ENCODE measurements at places on chromosomes 6 and 20. TPM values are rescaled to one million over a fixed set of nuclear protein-coding genes. Genes with fewer than 3 reads are reported as not detected.

Gene SPTLC3
- total RNA-seq = 1.5 TPM

Gene NHSL1
- total RNA-seq = 0.75 TPM

Gene SMPDL3A
- 1.1 TPM for total RNA-seq

DNA sequence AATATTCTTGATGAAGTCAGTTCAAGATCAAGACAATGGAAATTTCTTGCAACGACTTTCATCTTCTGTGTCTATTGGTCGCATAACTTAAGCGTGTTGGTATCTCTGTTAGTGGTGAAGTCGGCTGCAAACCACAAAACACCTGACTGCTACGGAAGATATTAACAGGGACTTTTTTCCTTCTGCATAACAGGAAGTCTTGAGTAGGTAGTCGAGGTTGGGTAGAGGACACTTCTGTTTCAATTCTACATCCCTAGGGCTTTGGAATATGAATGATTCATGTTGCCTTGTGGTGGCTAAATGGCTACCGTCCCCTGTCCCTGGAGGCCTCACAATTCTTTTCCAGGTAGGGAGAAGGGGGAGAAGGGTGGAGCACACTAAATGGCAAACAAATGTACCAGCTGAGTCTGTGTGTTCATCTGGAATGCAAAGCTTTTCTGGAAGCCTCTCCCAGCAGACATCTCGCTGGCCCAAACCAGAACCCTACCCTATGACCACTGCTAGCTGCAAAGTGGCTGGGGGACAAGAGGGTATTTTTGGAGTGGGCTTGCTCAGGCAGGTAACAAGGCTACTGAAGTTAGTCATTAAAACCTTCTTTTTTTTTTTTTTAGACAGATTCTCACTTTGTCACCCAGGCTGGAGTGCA is 34.6 kb upstream of the NKX2-2 start:
- DNase-seq = peak; percentile 86

Gene MRAP2
- not detected for total RNA-seq

Gene SDHAF4
- total RNA-seq = 5.4 TPM

Gene TREML2
- 1.0 TPM for total RNA-seq

GRCh38 chr6:158897236-158897635 is 78.1 kb upstream of the EZR start:
- DNase-seq = no peak

DNA sequence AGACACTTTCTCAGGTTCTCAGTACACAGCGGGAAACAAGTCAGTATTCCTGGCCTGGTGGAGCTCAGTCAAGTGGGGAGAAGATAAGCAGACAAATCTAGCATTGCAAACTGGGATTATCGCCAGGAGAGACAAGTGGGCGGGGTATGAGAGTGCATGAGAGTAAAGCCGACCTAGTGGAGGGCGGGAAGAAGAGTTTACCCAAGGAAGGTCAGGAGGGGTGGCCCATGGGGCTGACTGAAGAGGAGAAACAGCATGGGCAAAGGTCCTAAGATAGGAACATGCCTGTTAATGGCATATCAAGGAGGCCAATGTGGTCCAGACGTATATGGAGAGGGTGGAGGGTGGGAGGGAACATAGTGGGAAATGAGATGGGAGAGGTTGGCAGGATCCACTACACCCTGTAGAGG is 12.4 kb upstream of the CSNK2A1 start:
- no peak for DNase-seq

DNA sequence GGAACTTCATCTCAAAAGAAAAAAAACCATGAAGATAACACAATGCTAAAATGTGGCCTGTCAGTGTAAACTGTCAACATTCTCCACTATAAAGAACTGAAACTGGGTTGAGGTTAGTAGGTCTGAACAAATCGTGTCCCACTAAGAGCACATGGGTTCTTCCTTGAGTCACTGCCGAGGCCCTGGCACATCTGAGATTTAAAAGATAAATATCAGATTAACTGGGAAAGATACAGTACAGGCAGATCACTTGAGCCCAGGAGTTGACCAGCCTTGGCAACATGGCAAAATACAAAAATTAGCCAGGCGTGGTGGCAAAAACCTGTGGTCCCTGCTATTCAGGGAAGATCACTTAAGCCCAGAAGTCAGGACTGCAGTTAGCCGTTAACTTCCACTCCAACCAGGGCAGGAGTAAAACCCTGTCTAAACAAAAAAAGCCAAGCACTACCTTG is 5.6 kb downstream of the EEF1A1 start:
- DNase-seq = no peak

DNA sequence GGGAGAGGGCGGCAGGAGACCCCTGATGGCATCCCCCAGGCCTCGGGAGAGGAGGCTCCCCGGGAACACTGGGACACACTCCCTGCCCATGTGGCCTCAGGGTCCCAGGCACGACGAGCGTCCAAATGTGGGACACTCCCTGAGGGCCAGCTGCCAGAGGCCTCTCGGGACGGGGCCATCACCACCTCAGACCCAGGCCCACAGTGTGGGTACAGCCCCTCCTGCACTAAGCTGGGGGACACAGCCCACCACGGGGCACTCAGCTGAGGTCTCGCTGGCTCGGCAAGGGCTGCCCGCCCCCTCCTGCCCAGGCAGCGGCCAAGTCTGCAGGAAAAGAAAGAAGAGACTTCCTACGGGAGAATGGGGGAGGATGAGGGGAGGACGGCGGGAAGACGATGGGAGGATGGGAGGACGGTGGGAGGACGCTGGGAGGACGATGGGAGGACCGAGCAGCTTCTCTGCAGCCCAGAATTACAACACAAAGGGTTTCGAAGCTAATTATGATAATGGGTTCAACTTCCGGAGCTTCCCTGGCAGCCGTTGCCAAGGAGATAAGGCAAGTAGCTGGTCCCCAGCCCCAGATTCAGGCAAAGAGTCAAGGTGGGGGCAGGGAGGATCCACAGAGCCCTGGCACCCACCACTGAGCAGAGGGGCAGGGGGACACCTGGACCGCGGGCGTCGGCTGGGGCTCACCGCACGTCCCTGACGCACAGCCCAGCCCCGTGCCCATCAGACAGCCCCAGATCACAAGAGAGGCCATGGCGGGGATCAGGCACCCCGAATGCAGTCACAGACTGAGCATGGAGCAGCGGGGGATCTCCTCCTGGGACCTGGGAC is 17.5 kb downstream of the KCNQ2 start:
- no peak for DNase-seq

GRCh38 chr6:138504764-138505689 is 5.7 kb upstream of the NHSL1 start:
- no peak for DNase-seq

- DNase-seq = no peak
Measured at GRCh38 chr6:89602166-89602565, 36.4 kb downstream of the LYRM2 start.

- DNase-seq = no peak
Measured at GRCh38 chr20:63402181-63402859, 41.2 kb upstream of the CHRNA4 start.

DNA sequence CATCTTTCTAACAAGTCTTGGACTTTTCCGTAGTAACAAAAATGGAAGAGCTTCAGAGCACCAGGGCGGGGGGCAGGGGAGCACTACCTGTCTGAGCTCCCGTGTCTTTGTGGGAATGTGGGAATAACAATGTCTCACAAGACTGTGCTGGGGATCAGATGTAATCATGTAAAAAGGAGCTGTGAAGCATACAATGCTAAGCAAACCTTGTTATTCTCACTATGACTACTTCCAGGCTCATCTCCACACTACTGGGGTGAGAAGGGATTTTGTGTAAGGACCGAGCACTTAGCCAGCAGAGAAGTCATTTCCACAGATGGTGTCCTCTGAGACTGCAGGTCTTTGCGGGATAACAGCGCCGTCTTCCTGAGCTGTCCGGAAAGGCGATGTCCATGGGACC is 27.1 kb downstream of the PRR18 start:
- DNase-seq = no peak

Gene FOXF2
- total RNA-seq = not detected

DNA sequence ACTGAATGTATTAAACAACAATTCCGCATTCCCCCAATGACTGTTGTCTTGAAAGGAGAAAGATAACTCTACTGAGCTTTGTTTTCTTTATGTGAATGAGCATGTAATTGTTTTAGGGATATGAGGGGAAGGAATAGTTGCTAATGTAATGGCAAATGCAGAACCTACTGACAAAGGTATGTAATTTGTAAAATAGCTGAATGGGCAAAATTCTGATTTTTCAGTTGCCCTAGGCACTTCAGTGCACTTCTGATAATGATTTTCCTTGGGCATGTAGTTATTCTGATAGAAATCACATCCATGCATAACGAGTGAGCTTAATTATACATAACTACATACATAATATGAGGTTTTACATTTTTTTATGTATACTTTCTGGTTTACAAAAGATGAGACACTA is 53.4 kb upstream of the FOXO3 start:
- DNase-seq = no peak

DNA sequence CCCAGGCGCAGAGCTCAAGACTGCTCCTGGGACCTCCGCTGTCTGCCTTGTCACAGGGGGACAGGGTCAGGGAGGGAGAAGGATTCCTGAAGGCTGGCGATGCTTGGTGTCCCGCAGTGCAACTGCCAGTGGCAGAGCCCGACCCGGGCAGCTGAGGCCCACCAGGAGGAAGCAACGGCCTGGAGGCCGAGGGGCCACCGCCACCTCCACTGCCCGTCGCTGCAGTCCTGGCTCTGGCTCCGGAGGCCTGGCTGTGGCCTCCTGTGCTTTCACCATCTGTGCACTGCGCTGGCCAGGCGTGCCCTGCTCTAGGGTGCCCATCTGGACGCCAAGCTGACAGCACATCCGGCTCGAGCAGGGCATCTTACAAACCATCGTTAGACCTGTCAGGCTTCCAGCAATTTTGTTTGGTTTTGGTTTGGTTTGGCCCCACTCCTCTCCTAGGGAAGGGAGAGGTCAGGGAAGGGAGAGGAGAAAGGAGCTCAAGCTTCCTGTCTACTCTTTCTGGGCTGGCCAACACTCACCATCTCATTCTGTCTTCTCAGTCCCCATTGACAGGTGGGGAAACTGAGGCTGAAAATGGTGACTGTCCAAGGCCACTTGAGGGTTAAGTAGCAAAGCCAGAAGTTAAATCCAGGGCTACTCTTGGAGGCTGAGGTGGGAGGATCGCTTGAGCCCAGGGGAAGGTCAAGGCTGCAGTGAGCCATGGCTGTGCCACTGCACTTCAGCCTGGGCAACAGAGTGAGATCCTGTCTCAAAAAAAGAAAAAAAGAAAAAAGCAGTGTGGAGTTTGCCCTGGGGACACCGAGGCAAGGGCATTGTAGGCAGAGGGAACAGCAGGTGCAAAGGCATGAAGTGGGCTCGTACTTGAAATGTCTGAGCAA is 37.7 kb upstream of the NOL4L start:
- DNase-seq = no peak

DNA sequence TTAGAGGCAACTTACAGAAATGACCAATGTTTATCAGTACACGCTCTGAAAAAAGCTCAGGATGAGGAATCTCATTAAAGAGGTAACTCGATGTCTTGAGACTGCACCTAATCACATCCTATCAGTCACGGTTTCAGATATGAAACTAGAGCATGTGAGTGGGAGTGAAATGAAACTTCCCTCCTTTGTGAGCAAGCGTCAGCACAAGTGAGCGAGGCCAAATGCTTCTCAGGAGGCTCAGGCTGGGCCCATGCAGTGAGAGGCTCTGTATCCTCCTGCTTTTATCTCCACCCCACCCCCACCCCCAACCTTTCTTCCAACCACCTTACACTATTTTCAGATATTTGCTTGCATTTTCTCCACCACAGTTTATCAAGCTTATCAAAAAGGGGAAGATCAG is 140.8 kb upstream of the RIMS1 start:
- DNase-seq = no peak

DNA sequence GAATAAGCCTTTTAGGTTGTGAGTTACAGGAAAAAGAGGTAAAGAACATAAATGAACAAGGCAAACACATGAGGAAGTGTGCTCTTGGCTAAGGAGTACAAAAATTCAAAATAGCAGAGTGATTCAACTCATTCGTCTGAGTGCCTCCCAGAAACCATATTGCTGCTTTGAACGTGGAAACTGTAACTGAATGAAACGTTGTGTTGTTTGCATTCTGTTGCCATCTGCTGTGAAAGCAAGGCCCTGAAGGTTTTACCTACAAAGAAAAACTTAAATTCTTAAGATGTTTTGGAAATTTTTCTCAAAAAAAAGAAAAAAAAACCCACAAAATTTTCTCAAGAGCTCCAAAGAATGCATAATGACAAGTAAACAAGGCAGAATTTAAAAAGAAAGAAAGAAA is 375.4 kb upstream of the HS3ST5 start:
- no peak for DNase-seq

Gene HRH3
- not detected for total RNA-seq

Gene PDE10A
- total RNA-seq = not detected

DNA sequence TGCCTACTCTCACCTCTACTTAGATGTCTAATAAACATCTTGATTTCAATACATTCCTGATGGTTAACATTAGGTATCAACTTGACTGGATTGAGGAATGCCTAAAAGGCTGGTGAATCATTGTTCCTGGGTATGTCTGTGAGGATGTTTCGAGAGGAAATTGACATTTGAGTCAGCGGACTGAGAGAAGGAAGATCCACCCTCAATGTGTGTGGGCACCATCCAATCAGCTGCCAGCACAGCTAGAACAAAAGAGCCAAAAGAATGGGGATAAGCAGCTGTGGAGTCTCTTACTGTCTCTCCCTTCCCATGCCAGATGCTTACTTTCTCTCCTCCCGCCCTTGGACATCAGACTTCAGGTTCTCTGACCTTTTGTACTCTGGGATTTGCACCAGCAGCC is 128.6 kb upstream of the HS3ST5 start:
- no peak for DNase-seq

DNA sequence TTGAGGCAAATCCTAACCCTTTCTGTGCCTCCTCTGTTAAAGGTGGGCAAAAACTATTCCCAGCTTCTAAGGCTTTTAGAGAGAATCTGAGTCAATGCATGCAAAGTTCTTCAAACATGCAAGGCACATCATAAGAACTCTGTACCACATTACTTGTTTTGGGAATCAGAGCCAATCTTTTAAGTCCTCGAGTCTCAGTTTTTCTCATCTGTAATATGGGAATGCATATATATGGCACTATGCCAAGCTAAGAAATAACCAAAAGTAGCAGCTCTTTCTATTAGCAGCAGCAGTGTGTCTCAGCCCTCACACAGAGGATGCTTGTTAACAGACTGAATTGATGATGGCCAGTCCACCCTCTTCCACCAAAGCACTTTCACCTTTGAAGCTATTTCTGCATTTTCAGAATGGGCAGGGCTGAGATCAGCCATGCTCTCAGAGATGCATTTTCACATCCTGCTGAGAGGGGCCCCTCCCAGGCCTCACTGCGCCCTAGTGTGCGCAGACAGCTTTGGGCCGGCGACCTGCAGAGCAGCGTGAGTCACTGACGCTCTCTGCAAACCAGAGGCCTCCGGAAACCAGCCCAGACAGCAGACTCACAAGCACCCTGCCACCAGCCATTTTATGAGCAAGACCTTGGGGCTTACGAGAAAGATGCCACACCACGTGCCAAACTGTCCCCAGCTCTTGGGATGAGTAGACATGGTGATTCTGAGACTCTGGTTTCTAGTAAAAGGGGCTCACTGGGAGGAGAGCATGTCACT is 138.0 kb downstream of the NFATC2 start:
- DNase-seq = peak; percentile 94
